ENCODE measurements at places on chromosomes 11 and 22.

GRCh38 chr11:84890676-84891075 lies 736.5 kb downstream of the DLG2 start:
- DNase-seq: no peak

DNA sequence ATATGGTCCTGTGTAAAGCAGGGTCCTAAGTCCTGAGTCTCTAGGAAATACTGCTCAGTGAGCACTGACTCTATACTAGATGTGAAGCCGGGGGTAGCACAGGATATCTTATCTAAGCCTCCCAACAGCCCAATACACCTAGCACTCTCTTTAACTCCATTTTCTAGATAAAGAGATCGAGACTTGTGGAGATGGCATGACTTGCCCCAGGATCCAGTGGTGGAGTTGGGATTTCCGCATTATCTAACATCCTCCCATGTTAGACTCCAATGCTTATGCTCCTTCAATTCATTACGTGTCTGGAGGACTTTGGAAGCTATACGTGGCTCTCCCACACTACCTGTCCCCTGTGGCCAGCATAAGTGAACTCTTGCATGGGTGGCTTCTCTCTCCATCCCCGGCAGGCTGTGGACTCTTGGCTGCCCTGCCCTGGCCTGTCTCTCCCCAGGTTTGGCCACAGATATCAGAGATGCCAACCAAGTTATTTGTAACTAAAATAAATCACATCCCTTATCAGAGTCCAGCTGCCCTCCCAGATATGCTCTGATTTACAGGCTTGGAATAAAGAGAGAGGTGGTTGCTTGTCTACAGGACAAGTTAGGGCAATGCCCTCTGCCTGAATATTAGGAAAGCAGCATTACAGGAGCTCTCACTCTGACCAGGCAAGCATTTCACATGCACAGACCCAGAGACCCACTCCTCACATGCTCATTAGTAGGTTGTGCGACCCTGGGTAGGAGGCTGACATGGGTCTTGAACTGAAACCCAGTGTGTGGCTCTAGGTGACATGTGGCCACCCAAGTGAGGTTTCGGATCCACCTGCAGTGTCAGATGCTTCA lies 4.5 kb downstream of the CD44 start:
- no peak for DNase-seq

GRCh38 chr11:85406841-85407240 lies 220.3 kb downstream of the DLG2 start:
- DNase-seq: no peak

DNA sequence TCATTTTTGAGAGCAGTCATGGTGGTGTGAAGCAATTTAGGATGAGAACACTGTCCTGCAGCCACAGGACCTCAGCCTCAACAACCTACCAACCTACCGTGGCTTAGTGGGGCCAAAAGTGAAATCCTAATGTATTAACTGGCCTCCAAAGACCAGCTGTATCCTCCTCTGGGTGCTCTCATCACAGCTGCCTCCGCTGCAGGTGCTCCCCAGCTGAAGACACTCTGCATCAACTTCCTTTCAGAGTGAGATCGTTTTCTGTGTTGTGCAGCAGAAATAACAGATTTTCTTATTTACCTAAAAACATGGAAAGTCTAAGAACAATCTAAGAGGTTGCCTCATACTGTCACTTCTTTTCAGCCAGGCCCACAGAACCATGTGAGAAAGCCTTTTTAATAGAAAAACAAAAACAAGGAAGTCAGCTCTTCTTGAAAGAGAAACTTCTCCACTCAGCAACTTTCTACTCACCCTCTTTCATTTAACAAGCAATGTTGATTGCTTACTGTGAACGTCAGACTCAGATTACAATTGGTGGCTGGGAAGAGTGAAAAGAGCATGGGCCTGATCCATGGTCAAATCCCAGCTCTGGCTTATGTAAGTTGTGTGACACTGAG lies 136.1 kb downstream of the TENM4 start:
- no peak for DNase-seq

- no peak for DNase-seq
Observed at GRCh38 chr11:78800096-78800690, 225.5 kb upstream of the NARS2 start.

GRCh38 chr11:109527496-109527895 lies 105.5 kb downstream of the C11orf87 start:
- no peak for DNase-seq

GRCh38 chr11:4830909-4831308 lies 9.8 kb downstream of the OR51F2 start:
- no peak for DNase-seq

DNA sequence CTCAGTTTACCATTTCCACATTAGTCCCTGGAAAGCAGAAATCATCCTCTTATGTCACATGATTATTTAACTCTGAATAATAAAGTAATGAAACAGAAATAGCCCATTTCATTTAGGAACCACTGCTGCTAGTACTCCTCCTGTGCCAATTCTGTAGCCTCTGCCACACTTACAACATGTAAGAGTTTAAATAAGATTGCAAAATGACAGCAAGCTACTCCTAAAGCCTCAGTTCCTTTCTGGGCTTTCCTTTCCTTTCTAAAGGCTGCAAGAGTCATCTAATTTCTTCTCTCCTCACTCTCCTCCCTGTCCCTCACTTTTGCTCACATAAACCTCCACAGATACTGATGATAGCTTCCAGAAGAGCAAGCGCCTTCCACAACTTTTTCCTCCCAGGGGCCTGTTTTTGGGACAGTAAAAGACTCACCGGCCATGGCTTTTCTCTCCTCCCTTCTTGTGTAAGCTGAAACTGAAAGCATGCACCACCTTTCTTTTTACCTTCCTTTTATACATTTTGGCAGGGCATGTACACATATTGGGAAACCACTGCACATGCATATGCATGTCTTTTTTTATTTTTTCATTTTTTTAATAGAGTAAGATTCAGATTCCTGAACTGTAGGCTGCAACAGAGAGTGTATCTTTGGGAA lies 38.5 kb downstream of the CARD18 start:
- no peak for DNase-seq

DNA sequence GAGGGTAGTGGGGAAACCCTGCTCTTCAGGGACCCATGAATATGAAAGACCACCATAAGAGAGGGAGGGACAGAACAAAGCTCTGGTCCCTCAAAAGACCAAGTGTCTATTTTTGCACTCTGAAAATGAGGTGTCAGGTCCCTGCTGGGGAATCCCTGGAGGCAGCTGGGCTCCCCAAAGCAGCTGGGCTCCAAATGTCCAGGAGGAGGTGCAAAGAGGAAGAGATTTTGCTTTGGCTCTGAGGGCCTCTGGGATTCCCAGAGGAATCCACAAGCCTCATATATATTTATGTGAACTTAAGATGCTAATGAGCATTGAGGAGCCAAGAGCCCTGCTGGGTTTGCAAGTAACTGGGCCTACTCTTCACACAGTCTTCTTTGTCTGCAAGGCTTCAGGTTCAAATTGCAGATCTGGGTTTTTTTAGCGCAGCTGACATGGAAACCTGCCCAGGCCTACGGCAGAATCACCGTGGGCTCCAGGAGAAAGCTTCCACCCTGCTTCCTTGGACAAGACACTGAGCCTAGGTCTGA lies 26.0 kb downstream of the CLMP start:
- no peak for DNase-seq

- DNase-seq: no peak
Observed at GRCh38 chr11:71281204-71281603, 28.8 kb upstream of the SHANK2 start.

- DNase-seq: no peak
Observed at GRCh38 chr11:11960687-11961086, 47.7 kb downstream of the DKK3 start.

DNA sequence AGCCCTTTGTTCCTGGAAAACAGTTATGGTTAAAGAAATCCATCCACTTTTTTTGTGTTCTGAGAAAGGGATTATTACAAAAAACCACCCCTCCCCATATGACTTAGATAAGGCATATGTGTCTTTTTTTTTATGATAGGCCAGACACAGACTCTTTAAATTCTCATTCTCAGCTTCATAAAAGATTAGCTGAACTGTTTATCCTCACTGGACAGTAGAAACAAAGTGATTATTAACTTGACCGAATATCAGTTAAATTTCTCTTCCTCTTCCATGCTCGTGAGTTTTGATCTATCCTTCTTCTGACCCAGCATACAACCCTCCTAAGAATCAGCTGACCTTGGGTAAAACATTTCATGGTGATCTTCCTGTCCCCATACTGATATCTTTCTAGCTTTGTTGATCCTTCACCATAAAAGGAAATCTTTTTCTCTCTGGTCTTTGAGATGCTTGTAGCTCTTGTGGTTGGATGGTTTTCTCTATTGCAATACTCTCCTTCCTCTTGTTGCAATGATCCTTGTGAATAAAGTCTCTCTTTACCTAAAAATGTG lies 26.2 kb downstream of the OR2AG2 start:
- no peak for DNase-seq

DNA sequence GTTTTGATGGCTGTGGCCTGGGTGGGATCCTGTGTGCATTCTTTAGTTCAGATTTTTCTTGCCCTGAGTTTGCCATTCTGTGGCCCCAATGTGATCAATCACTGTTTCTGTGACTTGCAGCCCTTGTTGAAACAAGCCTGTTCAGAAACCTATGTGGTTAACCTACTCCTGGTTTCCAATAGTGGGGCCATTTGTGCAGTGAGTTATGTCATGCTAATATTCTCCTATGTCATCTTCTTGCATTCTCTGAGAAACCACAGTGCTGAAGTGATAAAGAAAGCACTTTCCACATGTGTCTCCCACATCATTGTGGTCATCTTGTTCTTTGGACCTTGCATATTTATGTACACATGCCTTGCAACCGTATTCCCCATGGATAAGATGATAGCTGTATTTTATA lies 620 bp downstream of the OR4C16 start:
- DNase-seq: no peak

GRCh38 chr11:40328890-40329614 lies 1130.4 kb downstream of the LRRC4C start:
- no peak for DNase-seq

GRCh38 chr22:46893281-46894020 lies 131.0 kb downstream of the TBC1D22A start:
- no peak for DNase-seq

DNA sequence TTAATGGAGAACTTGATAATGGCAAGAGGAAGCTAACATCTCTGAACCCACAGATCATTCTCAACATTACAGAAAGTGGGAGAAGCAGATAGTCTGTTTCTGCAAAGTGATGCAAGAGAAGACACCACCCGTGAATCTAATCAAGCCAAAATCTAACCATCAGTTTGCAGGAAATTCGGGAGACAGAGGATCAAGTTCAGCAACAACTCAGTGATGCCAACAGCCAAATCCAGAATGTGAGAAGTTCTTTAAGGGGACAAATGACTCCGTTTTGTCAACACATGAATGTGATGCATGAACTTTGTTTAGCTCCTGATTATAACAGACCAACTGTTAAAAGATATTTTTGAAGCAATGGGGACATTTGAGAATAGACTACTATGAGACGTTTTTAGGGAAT lies 95.2 kb upstream of the LDLRAD3 start:
- no peak for DNase-seq

DNA sequence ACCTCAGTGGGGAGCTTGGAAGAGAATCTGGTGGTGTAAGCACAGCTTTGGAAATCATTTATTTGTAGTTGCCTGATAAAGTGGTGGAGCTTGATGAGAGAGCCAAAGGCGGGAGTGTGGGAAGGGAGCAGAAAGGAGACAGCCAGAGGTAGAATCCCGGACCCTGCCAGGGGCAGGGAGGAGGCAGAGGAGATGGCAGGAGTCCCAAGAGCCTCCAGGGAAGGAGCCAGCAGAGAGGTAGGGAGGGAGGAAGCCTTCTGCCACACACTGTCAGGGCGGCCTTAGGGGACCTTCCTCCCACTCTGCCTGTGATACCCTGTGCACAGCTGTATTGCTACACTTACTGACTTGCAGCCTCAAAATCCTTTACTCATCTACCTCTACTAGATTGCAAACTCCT lies 15.4 kb downstream of the SCUBE2 start:
- no peak for DNase-seq

DNA sequence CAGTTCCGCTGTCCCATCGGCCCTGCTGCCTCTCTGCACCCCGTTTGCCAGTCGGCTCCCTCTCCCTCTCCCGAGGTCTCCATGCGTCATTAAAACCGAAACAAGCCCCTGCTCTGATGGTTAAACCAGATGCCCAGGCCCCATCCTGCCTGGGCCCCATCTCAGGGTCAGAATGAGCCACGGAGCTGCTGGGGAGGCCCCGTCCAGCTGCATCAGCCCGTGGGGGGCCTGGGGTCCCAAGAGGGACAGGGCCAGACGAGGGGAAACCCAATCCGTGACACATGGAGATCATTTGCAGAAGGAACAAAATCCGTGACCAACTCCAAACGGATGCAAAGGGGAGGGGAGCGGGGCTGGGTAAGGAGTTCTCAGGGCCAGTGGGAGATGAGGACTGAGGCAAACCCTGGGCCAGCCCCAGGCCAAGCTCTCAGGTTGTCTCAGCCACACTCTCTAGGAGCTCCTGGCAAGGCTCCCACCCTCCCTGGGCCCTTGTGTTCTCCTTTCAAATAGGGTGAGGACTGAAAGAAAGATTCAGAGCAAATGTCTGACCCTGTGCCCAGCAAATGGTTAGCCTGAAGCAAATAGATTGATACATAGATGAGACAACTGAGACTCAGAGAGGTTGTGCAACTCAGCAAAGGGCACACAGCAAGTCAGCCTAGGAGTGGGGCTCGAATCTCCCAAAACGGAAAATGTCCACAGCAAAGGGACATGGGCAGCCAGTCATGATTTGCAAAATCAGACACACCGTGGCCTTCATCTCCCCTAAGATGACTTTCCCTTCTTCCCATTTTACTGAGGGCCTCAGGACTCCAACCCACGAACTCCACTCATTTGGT lies 162.1 kb downstream of the MN1 start:
- no peak for DNase-seq

DNA sequence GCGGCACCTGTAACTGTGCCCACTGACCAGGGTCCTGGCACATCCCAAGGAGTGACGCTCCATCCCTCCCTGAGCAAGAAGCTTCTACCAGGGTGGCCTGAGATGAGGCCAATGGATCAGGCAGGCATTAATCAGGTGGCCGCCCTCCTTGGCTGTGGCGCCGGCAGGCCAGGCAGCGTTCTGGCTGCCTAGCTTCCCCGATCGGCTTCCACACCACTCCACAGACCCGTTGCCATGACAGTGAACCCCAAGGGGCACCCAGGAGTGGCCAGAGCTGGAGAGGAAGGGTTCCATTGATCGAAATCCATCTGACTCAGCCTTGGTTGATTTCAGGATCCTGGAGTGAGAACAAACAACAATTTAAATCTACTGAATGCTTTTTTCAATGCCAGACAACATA lies 20.5 kb downstream of the LRRC55 start:
- no peak for DNase-seq

- no peak for DNase-seq
Observed at GRCh38 chr11:64864473-64865285, 13.7 kb downstream of the EHD1 start.

DNA sequence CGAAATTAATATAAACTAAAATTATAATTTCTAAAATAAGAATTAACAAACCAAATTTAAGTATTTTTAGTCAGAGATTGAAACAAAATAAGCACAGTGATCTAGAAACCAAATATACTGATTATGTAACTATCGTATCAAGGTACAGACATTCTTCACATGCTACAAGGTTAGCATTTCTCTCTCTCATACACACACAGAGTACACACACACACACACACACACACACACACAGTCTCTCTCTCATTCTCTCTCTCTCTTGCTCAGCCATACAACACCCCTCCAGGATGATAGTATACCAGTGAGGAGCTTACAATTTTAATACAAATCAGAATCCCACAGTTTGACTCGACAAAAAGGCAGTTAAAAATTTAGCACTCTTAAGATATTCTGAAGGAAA lies 66.0 kb downstream of the RDX start:
- no peak for DNase-seq

All from stimulated activated CD8-positive, alpha-beta memory T cell treated with anti-CD3 and anti-CD28 coated beads, Interleukin-4, amount 100 ng/mL, for 1 hour (primary cell).